Progenitor cell of endocrine pancreas (in vitro differentiated cells): ENCODE measurements at places on chromosomes 4 and X.

- DNase-seq: no peak
Observed at GRCh38 chrX:7047951-7048350, 99.6 kb upstream of the STS start.

- DNase-seq: no peak
Observed at GRCh38 chrX:46929439-46930261, 17.4 kb downstream of the JADE3 start.

DNA sequence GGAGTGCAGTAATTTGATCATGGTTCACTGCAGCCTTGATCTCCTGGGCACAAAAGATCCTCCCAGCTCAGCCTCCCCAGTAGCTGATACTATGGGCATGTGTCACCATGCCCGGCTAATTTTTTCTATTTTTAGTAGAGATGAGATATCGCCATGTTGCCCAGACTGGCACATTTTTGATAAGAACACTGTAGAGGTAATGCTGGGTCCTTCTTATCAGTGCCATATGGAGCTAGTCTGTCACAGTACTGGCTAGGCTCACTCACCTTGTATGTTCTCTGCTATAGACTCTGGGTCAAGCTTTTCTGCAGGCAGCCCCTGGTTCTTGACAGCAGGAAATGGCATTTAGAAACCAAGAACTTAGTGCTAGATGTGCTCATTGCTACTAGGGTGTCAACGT, 53.9 kb downstream of the BCOR start:
- no peak for DNase-seq

DNA sequence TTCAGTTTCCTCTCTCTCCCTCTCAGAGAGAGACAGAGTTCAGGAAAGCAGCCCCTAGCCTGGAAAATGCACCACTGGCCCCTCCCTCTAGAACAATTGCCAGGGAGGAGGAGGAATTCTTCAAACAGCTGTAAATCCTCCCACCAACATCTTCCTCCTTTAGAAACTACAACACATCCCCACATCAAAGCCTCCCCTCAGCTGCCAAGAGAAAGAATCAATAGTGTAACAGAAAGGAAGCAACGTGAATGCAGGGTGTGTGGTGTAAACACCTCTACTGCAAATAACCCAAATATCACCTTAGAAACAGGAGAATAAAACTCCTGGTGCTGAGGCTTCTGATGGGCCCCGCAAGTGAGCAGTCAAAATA, 249.9 kb upstream of the GATB start:
- no peak for DNase-seq

DNA sequence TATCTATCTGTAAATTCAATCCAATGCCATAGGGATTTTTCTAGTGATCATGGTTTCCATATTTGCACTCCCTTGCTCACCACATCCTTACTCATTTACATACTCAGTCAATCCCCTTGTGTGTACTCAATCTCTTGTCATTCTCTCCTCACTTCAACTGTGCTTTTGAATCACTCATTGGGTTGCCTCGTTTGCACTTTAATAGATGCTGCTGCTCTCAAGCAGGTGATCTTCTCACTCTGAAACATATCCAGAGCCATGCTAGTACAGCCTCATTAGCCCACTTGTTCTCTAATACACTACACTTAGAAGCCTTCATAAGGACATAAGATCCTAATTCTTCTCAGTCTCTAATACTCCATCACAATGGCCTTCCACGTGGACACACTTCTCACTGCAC, 507.9 kb downstream of the TECRL start:
- no peak for DNase-seq

DNA sequence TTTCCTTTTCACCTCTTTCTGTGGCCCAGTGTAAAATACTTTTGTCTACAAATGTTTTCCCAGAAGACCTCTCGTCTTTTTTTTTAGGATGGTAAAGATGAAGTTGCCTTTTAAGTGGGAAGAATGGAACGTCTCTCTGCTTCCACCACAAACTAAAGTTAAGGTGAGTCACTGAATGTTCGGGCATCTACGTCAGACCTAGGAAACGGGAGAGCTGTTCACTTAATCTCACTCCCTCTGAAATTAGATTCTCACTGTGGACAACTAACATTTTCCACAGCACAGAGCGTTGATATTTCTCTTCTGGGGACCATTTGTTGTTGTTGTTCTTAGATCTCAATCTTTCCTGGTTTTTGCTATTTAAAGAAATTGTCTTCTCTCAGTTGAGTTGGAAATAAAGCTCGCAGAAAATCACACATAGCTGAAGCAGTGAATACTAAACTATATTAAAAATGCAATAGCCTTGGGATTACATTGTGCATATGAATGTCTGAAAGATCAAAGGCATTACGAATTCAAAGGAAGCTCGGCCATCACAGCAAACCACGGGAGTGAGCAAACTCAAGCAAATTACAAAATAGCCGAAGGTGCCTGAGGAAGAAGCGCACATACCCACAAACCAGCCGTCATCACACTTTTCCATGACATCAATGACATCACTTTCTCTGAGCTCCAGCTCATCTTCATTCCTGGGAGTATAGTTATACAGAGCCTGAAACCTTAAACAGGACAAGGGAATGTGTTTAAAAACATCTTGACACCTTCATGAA, 53.9 kb upstream of the PDLIM3 start:
- no peak for DNase-seq

GRCh38 chr4:98245226-98245625, 16.0 kb upstream of the RAP1GDS1 start:
- no peak for DNase-seq

DNA sequence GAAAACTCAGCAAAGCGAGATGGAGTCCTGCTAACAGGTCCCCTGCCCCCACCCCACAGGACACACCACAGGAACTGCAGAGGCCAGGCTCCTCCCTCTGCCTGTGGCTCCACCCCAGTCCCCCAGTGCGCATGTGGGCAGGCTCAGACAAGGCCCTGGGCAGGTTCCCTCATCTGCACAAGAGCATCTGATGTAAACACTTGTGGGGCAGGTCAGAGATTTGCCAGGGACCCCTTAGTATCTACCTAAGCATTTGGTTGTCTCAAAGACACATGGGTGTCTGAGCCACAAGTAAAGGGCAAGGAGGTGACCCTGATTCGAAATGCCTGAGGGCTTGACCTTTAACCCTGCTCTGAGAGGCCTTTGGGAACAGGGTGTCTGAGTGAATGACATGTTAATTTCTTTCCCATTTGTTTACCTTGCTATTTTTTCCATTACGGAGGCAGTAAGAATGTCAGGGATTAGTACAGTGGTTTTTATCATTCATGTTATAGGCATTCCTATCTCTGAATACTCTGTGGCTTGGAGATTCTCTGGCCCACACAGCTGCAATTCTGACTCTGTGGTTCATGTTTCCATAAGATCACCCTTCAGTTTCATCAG, 85.3 kb downstream of the ZNF518B start:
- DNase-seq: no peak

DNA sequence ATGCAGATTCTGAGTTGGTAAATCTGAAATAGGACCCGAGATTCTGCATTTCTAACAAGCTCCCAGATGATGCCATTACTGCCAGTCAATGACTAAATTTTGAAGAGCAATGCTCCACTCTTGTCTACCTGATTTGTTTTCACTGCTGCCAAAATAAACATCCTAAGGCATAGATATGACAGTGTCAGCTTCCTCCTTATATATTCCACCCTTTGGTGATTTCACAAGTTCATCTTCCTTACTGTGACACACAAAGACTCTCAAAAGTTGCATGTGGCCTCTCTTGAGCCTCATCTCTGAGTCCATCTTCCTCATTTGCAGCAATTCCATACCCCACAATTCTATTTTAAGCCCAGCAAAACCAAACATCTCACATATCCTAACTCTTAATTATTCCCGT, 110.9 kb downstream of the FBXW7 start:
- no peak for DNase-seq

DNA sequence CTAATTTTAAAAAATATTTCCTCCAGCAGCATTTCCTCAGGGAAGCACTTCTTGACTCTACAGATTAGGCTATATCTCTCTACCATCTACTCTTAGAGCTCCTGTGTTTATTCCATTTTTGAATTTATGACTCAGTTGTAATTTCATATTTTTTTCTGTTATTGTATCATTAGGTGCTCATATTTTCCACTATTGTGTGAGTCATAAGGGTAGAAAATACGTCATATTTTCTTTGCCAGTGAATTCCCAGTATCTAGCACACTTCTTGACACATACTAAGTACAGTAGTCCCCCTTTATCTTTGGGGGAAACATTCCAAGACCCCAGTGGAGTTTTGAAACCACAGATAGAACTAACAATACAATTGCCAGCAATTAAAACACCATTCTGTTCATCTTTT, 431.2 kb downstream of the GASK1B start:
- DNase-seq: no peak

DNA sequence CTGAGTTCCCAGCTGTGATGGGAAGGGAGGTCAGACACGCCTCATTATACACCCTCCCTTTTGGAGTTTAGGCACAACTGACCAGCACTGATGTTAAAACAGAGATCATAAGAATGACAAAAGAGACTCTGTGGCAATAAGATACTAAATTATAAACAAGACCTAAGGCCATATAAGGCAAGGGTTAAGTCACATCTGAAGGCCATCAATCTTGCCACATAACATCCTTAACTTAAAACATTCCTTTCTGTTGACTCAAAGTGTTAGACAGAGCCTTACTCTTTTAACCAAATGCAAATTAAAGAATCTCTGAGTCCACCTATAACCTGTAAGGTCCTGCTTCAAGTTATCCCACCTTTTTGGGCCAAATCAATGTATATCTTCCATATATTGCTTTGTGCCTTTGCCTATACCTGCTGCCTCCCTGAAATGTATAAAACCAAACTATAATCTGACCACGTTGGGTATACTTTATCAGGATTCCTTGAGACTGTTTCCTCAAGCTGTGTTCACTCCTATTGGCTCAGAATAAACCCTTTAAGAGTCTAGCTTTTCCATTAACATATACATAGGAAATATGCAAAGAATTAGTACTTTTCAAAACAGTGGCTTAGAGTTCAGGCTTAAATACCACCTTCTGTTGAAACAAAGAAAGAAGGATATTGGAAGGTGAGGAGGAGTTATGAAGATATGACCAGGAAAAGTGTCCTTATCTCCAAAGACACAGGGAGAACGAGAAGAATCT, 214.4 kb upstream of the PPP1R2C start:
- DNase-seq: no peak

- no peak for DNase-seq
Observed at GRCh38 chrX:117752745-117753144, 363.9 kb downstream of the KLHL13 start.
